ENCODE measurements at places on chromosomes 2 and 18.
A peak's percentile ranks its signal among the peaks of the same experiment; 100 is the strongest.

DNA sequence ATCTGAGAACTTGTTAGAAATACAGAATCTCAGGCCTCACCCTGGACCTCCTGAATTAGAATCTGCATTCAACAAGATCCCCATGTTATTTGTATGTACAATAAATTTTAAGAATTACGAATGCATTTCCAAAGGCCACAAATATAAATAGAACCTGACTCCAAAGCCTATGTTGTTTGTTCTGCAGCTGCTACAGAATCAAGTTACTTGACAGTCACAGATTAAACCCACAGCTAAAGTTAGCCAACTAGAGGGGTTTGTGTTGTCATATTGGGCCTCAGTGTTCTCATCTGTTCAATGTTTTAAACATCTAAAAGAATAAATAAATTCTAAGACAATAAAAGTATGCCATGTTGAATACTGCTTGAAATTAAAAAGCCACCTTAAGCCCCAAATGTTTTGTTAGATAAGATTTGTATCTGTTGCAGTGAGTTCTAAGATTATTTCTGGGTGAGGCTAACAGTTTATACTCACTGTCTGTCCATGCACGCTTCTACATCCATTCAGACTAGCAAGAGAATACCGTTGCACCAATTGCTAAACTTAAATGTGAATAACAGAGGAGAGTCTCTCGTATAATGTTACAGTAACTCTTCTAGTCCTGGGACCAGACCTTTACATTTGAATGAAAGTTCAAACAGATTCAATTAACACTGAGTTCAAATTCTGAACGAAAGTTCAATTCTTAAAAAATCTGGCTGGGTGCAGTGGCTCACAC lies 200.4 kb downstream of the MEMO1 start:
- DNase-seq, result no peak

GRCh38 chr2:219691571-219691970 lies 64.1 kb downstream of the SLC4A3 start:
- DNase-seq, result no peak

GRCh38 chr18:525036-525797 lies 24.7 kb upstream of the COLEC12 start:
- peak; percentile 76 for DNase-seq

DNA sequence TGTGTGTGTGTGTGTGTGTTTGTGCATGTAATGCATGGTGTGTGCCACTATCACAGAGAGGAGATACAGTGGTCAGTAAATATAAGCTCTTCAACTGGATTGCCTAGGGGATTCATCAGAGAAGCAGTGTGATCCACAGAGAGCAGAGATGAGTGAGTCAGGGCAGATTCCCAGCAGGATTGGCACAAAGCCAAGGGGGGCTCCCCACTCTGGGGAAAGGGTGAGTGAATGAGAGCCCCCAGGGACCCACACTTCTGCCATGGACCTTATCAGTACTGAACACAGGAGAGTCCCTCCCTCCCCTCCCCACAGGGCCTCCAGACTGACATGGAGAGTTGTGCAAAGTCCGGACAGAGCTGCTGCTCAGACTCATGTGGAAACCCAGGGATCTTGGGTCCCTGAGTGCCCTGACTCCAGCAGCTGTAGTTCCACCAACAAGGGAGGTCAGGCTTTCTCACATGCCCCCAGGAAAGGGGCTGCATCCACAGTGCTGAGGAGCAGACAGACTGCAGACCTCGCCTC lies 748.8 kb downstream of the NR4A2 start:
- no peak for DNase-seq

- no peak for DNase-seq
Measured at GRCh38 chr2:188977317-188977716, 3.1 kb downstream of the COL3A1 start.

GRCh38 chr2:217981971-217982370 lies 20.8 kb downstream of the TNS1 start:
- no peak for DNase-seq

DNA sequence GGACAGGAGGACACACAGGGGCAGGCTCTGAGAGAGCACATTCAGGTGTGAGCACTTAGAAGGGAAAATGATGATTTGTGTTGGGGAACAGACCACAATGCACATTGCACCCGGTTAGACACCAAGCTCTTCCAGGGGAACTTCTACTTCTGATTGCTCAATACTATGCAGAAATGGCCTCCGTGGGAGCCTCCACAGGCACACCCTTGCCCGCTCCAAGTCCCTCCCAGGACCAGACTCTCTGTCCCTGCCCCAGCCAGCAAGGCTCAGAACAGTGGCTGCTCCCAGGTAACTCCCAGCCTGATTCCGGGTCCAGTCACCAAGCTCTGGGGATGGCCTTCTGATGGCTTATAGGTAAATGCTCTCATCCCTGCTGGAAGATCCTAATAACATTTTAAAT lies 56.2 kb downstream of the BCL2L11 start:
- no peak for DNase-seq

DNA sequence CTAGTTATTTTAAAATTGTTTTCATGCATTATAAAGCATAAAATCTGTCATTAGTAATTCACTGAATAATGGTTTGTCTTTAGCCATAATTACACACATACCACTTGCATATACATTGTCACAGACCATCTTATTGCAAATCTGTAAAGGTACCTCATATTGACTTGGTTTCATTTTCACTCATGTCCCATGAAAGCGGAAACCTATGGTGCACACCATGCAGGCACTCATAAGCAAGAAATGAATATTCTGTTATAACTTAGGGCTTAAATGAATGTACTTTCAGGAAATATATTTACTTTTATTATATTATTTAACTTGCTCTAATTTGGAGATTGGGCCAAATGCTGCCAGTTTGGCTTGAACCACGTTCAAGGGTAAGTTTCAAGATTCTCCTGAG lies 29.2 kb upstream of the STK17B start:
- DNase-seq, result no peak

DNA sequence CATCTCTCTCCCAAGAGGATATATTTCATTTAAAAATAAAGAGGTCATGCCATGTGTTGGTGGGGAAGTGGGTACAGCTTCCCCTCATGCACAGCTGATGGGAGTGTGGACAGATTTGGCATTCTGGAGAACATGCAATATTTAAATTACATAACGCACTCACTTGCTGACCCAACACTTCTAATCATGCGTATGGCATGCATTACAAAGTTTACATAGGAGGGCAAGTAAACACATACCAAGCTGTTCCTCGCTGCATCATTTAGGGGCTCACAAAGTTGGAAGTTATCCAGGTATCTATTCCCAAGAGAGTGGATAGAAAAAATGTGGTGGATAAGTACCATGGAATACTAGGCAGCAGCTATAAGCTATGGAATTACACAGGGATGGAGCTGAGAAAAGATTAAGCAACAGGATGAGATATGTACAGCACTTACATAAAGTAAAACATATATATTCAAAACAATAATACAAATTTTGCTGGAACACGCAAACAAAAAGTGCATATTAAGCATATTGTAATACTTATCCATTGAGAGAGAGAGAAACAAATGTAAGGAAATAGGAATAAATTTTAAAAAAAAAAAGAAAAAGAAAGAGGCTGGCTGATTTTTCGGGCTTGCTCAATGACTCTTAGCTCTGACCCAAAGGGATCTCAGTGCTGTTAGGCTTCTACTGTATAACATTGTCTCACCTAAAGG lies 11.0 kb downstream of the CYP1B1 start:
- peak; percentile 79 for DNase-seq

- DNase-seq, result peak; percentile 40
Measured at GRCh38 chr18:56235481-56236013, 402.8 kb downstream of the TXNL1 start.

- no peak for DNase-seq
Measured at GRCh38 chr18:48589797-48590519, 51.1 kb downstream of the CTIF start.

GRCh38 chr18:61496374-61496773 lies 163.1 kb downstream of the CDH20 start:
- DNase-seq, result no peak

DNA sequence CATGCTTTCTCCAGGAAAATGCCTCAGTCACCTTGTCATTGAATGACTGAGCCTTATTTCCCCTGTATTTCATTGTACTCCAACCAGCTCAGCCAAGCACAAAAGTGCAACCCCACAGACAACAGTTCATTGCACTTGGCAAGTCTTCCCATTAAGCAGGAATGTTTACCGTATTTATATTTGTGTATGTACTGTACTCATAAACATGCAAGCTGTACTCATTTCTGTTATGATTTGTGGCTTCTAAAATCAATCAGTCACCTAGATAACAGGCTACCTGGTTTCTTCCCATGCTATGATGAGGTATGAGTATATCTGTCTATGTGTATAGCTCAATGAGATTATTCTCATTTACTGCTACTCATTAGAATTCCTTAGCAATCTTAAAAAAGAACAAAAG lies 505.5 kb upstream of the FAM98A start:
- peak; percentile 55 for DNase-seq

DNA sequence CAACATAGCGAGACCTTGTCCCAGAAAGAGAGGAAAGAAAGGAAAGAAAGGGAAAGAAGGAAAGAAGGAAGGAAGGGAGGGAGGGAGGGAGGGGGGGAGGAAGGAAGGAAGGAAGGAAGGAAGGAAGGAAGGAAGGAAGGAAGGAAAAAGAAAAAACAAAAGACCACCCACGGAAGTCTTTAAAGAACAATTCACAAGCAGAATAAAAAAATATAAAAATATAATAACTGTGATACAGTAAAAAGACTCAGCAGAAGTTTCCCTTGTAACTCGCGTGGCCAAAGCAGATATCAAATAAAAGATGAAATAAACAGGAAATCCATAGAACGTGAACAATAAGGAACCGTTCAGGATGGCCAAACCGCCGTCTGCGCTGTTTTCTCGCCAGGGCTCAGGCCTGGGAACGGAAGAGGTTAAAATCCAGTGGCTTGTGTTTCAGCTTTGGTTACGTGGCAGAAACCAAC lies 1.2 kb upstream of the SLC1A4 start:
- DNase-seq, result peak; percentile 95

- no peak for DNase-seq
Measured at GRCh38 chr2:126222278-126222677, 433.7 kb upstream of the GYPC start.

- no peak for DNase-seq
Measured at GRCh38 chr2:184851576-184851975, 253.2 kb downstream of the ZNF804A start.

DNA sequence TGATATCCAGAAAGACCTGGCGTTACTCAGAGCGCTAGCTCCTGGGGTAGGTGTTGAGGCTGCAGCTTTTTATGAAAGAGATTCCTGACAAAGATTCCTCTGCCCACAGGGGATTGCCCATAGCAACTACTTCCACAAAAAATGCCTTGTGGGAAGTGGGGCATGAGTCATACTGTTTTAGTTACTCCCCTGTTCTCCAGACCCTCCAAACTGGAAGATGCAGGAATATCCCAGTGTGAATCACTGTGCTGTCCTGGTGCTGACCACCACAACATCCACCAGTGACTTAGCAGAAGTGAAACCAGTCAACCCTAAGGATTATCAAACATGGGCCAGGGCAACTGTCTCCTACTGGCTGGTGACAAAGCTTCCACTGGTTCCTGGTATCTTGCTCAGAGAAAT lies 61.8 kb downstream of the CDH2 start:
- DNase-seq, result peak; percentile 99

GRCh38 chr2:26534098-26534864 lies 56.4 kb upstream of the OTOF start:
- no peak for DNase-seq

GRCh38 chr2:23788100-23788499 lies 138.8 kb downstream of the ATAD2B start:
- no peak for DNase-seq

- no peak for DNase-seq
Measured at GRCh38 chr2:150388289-150388625, 99.2 kb downstream of the RND3 start.

GRCh38 chr2:177537636-177538035 lies 145.1 kb downstream of the AGPS start:
- DNase-seq, result no peak

DNA sequence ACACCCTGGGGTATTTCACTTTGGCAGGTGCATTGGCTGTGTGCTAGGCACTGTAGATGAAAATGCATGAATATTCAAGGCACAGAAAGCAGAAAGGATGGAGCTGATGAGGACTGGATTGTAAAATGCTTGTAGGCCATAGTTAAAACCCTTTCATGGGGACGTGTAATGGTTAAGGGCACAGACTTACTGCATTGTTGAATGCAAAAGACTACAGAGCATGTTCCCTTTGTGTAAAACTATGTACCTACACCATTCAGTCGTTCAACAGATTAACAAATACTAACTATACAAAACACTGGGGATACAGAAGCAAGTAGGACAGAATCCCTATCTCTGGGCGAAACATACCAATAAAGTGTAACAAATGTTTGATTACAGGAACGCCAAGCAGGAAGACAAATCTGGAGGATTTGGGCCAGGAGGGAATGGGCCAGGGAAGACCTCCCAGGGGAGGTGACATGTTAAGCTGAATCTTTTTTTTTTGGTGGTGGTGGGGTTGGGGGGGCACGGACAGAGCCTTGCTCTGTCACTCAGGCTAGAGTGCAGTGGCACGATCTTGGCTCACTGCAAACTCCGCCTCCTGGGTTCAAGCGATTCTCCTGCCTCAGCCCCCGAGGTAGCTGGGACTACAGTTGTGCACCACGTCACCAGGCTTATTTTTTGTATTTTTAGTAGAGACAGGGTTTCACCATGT lies 19.6 kb upstream of the ROCK2 start:
- no peak for DNase-seq

DNA sequence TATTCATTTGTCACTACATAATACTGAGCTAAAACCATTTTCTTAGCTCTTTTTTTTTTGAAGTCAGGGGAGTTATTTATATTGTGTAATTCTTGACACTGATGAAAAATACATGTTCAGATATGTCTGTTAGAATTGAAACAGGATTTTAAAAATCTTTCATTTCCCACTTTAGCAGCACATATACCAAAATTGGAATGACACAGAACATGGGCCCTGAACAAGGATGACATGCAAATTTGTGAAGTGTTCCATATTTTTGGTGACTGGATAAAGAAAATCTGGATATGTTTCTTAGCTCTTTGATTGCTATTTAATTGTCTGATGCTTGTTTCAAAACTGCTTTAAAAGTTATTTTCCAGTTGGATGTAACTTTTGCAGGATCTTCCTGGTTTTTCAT lies 1963.9 kb upstream of the LRRTM1 start:
- no peak for DNase-seq
